T-helper 2 cell (primary cell): ENCODE measurements at places on chromosomes 5 and 9.

- no peak for DNase-seq
These were observed 22.3 kb downstream of the RFK start for GRCh38 chr9:76371901-76372300.

DNA sequence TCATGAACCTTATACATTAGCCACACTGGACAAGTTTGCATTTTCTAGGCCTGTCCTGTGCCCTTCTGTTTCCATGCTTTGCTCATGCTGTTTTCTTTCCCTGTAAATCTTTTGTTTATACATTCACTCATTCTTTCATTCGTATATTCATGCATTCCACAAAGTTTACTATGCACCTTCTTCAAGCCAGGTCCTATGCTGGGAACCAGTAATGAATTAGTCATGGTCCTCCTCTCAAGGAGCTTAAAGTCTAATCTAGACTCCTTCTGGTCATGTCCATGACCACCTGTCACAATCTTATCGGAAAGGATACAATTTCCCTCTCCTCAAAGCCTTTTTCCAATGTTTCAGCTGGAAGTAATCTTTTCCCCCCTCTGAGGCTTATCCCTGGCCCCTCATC lies 9.1 kb upstream of the XPA start:
- DNase-seq = no peak

GRCh38 chr5:38534156-38534453 lies 22.3 kb downstream of the LIFR start:
- no peak for DNase-seq

DNA sequence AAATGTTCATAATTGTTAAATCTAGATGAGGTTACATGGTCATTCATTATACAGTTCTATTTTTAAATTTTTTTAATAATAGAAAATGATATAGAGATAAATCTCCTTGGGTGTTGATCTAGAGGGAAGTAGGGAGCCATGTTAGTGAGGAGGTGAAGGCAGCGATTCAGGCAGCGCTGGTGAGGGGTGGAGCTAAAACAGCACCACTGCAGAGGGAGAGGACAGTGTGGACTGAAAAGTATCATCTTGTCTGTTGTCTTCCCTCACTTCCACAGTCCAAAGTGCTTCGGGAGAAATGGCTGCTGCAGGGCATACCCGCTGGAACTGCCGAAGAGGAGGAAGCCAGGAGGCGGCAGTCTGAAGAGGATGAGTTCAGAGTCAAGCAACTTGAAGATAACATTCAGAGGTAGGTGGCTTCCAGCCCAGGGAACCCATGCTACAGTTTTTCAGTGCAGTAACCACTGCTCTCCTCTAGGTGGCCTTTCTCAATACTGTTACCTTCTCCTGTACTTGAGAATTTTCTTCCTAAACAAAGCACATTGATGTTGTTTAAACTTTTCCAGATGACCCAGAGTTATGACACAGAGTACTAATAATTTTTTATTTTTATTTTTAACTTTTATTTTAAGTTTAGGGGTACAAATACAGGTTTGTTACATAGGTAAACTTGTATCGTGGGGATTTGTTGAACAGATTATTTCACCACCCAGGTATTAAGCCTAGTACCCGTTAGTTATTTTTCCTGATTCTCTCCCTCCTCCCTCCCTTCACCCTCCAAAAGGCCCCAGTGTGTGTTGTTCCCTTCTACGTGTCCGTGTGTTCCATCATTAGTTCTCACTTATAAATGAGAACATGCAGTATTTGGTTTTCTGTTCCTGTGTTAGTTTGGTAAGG lies 100.5 kb downstream of the PALM2AKAP2 start:
- no peak for DNase-seq

- no peak for DNase-seq
These were observed 104.7 kb downstream of the GOLPH3 start for GRCh38 chr5:32069396-32069795.

DNA sequence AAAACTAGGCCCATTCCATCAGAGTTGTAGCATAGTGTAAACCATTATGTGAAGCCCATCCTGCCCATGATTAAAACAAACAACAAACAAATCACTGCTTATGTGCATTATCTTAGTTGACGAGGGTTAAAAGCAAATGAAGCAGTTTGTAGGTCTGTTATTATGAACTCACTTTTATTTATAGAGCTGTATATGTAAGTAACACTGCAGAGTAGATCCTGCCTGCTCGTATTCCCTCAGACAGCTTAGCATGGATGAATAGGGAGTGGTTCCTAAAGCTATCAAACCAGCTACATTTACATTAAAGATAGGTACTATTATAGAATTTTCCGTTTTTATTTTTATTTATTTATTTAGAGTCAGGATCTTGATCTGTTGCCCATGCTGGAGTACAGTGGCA lies 112.6 kb downstream of the GDNF start:
- DNase-seq = no peak

DNA sequence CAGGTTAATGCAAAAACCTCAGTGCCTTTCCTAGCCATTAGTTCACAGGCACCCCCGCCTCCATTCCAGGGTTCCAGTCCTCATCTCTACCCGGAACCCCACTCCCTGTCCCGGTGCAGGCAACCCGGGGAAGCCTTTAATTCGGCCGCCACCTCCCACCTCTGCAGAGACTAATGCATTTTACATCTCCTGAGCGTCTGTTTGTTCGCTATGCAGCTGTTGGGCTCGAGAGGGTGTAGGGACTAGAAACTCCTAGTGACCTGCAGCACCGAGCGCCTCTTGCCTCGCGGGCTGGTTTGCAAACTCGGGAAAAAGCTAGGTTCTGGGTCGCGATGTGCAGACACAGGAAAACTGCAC lies 3.6 kb downstream of the GDNF start:
- DNase-seq = no peak
